ENCODE measurements at places on chromosomes 3 and 15.

- no peak for DNase-seq
These were observed 232.1 kb upstream of the LYSMD4 start for GRCh38 chr15:99965376-99965775.

DNA sequence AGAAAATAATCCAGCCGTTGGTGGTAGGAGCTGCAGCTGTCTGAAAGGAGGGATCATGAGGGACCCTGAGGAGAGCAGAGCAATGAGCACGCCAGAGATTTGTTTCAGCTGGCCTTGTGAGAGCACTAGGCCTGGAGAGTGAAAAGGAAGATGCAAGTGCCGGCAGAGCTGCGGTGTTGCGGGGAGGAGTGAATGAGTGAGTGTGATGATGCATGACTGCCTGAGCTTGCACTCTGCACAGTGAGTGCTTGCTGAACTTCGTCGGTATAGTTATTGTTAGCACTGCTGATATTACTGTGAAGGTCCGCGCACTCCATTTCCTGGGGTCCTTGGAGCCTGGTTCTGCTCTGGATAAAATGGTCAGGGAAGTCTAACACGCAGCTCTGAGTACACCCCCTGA, 23.2 kb downstream of the EIF1B start:
- DNase-seq: no peak

- no peak for DNase-seq
These were observed 42.8 kb upstream of the PLOD2 start for GRCh38 chr3:146203776-146204175.

DNA sequence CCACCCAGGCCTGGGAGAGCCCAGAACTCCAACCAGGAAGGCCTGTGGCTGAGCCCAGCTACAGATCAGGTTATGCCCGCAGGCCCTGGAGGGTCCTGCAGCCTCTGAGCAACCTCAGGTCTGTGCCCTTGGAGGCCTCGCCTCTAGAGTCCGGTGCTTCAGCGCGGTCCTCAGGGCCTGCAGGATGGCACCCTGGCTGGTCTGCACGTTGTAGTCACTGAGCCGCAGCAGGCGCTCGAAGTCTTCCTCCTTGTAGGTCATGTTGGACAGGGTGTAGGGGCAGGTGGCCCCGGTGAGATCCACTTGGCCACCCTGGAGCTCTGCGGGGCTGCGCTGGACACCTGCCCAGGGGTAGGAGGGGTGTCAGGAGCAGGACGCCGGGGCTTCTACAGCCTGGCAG, 25.8 kb downstream of the PLA2G4D start:
- DNase-seq: no peak

GRCh38 chr3:193240436-193240849, 579 bp upstream of the PLAAT1 start:
- peak; percentile 3 for DNase-seq

GRCh38 chr15:22866079-22866478, 27.6 kb downstream of the NIPA2 start:
- peak; percentile 9 for DNase-seq

DNA sequence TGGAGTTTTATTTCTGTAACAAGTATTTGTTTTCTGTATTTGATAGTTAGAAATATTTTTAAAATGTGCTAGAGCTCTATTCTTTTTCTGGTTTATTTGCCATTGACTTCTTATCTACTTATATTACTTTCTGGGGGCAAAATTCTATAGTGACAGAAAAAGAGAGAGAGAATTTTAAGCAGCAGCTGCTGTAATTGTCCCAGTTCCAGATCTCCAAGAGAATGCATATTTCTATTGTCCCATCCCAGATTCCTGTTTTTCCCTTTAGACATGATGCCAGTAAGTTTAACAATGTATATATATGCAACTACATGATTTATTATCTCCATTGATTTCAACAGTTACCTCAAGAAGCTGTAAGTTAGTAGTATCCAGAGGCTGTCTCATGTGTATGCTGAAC, 541.7 kb upstream of the ZNF385D start:
- peak; percentile 19 for DNase-seq

DNA sequence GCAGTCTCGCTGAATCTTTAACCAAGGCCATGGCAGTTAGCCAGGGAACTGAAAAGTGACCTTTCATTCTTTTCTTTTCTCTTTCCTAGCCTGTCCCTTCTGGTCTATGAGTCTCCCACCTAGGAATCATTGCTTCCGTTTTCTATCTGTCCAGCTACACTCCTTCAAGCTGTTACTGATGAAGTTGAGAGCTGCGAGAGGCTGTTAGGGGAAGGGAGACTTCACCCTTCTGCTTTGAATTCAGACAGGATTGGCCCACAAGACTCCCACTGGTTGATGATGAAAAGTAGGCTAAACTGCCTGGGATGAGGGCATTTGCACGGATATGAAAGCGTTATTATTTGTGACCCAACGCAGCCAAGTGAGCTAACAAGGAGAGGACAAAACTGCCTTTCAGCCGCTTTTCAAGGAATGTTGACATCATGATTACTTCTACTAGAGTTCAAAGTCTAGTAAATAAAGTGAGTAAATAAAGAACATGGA, 30.2 kb downstream of the EIF4E3 start:
- no peak for DNase-seq

- DNase-seq: no peak
These were observed 557 bp downstream of the DENND4A start for GRCh38 chr15:65791335-65792137.

- peak; percentile 43 for DNase-seq
These were observed 4.5 kb downstream of the IL17RB start for GRCh38 chr3:53850895-53851294.

GRCh38 chr3:153244961-153245360, 82.9 kb downstream of the RAP2B start:
- DNase-seq: peak; percentile 44

DNA sequence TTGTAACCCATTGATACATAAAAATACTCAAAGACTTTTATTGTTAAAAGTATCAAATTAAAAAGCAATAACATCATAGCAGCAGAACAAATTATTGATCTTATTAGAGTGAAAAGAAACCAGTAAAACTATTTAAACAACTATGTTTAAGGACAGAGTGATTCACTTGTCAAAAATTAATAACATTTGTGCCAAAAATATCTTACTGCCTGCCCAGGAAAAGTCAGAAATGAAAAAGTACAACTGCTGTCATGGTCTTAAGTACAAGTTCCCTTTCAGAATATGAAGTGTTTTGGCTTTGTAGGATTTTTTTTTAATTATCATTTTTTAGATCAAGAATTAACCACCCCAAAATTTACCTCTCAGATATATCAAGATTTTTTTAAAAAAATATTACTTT, 3.4 kb downstream of the IFT57 start:
- peak; percentile 52 for DNase-seq

DNA sequence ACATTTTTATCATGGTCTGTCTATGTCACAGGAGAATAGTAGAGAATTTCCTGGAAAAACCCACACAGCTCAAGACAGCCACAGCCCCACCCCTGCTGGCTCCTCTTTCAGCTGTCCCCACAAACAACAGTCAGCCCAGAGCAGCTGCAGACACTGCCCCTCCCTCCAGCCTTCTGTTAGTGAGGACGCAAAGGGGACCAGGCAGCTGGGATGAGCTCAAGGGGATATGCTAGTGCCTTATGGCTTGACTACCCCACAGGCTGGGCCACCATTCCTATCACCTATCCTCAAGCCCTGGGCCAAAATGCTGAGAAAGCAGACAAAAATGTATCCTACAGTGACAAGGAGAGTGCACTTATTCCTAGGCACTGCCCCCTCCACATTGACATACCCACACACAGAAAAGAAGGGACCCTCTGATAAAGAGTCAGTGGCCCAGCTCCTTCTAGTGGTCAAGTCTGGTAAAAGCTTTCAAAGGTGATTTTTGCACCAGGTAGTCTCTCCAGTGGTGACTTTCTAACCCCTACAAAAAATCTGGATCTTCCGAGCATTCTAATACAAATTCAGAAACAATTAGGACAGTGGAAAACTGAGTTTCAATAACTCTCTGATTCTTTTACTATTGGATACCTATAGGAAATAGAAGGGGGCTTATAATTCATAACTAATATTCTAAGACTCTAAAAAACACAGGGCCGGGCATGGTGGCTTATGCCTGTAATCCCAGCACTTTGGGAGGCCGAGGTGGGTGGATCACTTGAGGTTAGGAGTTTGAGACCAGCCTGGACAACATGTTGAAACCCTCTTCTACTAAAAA, 3.0 kb upstream of the MAP1A start:
- peak; percentile 47 for DNase-seq

DNA sequence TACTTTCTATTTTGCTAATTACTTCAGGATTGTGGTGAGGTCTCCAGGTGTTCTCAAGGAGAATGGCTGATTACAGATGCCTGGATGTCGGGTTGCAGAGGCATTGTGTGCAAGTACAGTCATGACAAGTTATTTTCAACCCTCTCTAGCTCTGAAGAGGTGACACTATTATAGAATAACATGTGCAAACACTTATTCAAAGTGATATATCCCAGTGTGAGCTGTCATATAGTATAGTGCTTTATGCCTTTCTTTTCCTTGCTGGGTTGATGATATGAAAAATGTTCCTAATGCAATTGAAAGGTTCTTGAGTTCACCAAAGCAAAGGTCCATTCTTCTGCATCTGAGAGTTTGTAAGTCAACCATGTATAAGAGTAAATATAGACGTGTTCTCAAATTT, 167.2 kb downstream of the SPATA16 start:
- DNase-seq: no peak

DNA sequence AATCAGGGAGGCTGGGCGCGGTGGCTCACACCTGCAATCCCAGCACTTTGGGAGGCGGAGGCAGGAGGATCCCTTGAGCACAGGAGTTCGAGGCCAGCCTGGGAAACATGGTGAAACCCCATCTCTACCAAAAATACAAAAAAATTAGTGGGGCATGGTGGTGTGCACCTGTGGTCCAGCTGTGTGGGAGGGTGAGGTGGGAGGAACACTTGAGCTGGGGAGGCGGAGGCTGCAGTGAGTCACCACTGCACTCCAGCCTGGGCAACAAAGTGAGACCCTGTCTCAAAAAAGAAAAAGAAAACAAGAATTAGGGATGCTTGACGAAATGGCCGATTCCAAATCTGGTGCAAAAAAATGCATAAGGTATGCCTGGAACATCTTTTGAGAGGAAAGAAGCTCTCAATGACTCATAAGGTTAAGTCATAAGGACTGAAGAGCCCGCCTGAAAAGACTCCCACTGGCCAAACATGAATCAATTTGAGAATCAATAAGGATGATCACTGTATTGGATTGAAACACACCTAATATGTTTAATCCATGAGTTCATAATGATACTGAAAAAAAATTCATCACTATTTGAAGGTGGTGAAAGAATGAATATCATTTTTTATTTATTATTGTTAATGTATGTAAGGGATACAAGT, 27.7 kb downstream of the BLM start:
- DNase-seq: no peak

- no peak for DNase-seq
These were observed 92.1 kb upstream of the CHD2 start for GRCh38 chr15:92807971-92808571.

GRCh38 chr3:169264711-169265110, 398.8 kb downstream of the MECOM start:
- peak; percentile 51 for DNase-seq

DNA sequence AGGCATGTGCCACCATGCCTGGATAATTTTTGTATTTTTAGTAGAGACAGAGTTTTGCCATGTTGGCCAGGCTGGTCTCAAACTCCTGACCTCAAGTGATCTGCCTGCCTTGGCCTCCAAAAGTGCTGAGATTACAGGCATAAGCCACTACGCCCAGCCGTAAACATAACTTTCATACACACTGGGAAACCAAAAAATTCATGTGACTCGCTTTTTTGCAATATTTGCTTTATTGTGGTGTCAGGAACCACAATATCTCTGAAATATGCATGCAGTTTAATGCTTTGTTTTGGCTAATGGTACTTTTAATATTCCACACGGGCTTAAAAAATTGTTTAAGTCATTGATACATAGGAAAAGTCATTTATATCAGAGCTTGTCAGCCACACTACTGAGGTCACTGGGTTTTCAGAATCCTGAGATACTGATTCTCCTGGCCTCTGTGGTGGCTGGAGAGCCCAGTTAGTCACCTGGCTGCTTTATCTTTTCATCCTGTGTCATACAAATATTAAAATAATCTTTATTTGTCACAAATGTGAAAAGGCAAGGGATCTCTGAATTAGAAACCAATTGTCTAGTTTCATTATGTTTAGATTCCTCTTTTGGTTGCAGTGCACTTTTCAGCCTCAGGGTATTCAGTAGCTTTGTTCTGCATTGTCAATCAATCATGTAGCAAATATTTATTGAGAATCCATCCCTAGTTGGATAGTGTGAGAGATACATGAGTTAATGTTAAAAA, 10.0 kb downstream of the TMEM62 start:
- DNase-seq: peak; percentile 19

DNA sequence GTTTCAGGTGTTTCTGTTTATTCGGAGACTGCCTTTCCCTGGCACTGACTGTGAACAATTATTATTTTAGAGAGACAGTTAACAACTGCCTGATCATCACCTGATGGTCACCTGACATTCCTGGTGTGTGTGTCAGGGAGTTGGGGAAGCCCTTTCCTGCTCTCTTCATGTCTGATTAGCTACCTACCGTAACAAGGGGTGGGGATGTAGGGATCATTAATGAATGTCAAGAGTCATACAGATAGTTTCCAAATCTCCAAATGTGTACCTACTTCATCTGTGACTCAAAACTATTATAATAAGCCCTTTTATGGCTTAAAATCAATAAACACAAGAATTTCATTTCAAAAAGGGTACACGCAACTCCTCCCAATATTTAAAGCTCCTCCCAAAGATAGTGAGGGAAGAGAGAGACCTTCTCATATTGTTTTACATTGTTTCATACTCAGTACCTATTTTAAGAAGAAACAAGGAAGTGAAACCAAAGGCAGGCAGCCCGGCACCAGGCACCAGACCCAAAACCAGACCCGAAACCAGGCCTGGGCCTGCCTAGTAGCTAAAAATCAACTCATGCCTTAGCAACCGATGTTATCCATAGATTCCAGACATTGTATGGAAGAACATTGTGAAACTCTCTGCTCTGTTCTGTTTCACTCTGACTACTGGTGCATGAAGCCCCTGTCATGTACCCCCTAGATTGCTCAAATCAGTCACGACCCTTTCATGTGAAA, 844.9 kb upstream of the ALCAM start:
- DNase-seq: no peak

GRCh38 chr3:116863270-116863770, 153.7 kb downstream of the TUSC7 start:
- no peak for DNase-seq

- DNase-seq: no peak
These were observed 22.6 kb upstream of the SCG3 start for GRCh38 chr15:51658664-51659063.

GRCh38 chr15:54941417-54941816, 255.3 kb downstream of the RSL24D1 start:
- DNase-seq: no peak
